ENCODE measurements at places on chromosomes 4 and X.

- no peak for DNase-seq
Measured at GRCh38 chr4:1597021-1597931, 86.8 kb downstream of the FAM53A start.

DNA sequence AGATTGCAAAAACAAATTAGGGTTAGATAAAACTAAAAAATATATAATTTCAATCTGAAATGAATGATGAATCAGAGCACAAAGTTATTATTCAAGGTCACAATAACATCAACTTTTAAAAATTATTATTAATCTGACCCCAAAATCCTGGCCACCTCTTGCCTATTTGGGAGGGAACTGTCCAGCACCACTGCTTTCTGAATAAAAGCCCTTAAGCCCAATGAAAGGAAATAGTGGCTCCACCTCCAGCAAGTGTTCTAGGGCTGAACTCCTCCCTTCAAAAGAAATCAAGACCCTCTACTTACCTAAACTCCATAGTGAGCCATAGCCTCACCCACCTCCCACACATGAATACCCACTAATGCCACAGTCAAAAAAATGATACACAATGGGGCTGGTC lies 208.2 kb downstream of the PARM1 start:
- no peak for DNase-seq

- no peak for DNase-seq
Measured at GRCh38 chrX:122113376-122113775, 1066.0 kb downstream of the GLUD2 start.

DNA sequence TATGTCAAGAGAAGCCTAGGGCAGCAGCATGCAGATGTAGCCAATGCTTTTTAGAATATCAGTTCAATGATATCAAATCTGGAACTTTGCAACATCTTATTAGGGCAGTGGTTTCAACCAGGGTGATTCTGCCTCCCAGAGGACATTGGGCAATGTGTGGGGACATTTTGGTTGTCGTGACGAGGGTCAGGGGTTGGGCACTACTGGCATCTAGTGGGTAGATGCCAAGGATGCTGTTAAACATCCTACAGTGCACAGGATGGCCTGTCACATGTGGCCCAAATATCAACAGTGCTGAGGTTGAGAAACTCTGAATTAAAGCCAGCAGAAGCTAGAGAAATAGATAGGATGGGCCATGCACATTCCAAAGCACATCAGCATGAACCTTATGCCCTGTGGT lies 152.3 kb downstream of the AMELX start:
- no peak for DNase-seq

GRCh38 chrX:68139791-68140190 lies 293.5 kb downstream of the OPHN1 start:
- DNase-seq, result no peak

DNA sequence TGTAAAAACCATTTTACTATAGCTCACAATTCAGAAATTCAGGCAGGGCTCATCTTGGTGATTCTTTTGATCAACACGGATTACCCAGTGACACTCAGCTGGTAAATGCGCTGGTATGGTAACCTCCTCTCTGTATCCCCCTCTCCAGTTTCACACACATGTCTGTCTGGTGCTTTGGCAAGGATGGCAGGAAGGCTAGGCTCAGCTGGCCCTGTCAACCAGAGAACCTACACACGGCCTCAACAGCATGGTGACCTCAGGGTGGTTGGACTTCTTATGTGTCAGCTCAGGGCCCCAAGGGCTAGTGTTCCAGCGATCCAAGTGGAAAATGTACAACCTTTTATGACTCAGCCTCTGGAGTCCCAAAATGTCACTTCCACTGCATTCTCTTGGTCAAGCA lies 55.7 kb upstream of the EOLA2 start:
- DNase-seq, result no peak

DNA sequence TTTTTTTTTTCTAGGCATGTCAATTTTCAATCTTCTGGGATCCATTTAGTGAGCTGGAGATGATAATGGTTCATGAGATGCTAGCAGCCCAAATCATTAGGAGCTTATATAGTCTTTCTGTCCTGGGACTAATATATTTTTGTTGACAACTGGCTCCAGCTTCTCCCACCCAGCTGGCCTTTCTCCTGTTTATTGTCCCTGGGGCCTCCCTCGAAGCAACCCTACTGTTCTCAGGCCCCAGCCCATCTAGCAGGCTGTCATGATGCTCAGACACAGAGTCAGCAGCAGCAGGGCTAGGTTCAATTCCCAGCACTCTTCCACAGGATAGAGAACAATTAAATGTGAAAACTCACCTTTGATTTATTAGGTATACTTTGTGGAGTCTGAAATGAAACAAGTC lies 127.6 kb upstream of the MID1 start:
- no peak for DNase-seq

- no peak for DNase-seq
Measured at GRCh38 chrX:9390693-9391368, 74.0 kb upstream of the TBL1X start.

DNA sequence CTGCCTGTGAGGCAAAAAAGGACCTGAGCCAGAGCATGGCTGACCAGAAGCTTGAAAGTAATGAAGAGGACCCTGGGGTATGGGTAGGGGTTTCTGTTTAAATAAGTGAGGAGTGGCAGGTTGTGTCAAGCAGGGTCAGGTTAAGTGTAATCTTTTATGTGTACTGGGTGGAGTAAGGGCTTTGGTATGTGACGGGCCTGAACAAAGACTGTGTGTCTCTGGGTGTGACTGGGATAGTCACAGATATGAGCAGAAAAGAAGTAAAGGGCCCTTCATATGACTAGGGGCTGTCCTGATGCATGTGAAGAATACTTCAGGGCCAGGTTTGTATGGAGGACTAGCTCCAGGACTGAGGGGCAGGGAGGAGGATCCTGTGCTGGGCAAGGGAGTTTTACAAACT lies 82.4 kb downstream of the ITIH6 start:
- DNase-seq, result no peak

GRCh38 chrX:24150898-24151297 lies 1.4 kb downstream of the ZFX start:
- DNase-seq, result no peak

Data from GM13976 (cell line).